ENCODE measurements at places on chromosomes 5 and 9.

DNA sequence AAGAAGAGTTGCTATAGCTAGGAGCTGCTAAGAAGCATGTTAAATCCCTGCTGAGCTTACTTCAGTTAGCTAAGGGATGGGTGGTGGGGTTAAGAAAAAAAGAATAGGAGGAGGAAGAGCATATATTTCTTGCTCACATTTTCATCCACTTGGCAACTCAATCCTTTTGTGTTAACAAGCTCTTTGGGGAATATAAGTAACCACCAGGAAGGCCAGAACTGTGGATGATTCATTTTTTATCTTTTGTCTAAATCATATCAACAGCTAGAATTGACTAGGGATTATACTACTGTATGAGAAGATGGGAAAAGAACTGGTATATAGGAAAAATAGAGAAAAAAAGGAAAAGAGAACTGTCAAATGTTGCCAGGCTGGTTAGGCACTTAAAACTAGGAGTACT is 555.3 kb upstream of the ARRDC3 start:
- no peak for DNase-seq

GRCh38 chr5:45017568-45017967 is 208.8 kb downstream of the MRPS30 start:
- no peak for DNase-seq

DNA sequence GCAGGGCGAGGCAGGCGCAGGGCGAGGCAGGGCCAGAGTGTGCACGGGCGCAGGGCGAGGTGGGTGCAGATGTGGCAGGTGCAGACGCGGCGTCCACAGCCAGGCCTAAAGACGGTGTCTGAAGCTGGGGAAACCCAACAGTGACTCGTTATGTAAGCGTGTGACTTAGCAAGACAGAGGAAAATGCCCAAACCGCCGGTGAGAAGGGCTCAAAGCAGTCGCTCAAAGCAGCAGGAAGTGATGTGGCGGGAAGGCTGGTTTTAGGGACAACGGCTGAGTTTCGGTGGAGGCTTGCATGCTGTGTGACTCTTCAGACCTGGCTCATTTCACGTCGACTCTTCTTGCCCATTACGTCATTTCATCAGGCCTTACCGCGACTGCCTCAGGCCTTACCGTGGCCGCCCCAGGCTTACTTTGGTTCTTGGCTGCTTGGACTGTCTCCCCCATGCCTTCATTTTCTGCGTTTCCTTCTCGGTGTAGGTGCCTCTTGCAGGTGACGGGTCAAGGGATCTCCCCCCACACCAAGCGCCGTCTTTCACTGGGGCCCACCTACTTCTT is 50.5 kb upstream of the EXOC3 start:
- DNase-seq, result peak; percentile 54

DNA sequence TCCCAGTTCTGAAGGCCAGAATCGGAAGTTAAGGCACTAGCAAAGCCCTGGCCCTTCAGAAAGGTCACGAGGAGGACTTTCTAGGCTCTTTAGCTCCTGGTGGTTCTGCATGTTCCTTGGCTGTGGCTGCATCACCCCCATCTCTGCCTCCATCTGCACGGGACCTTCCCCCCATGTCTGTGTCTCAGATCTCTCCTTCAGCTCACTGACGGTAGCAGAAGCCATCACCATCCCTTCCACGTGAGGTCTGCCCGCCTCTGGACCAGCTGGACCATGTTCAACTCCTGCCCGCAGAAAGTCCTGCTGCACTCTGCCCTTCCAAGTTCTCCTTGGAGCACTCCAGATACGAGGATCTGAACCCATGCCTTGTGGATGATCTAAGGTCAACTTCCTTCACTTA is 242.9 kb upstream of the IRX1 start:
- DNase-seq, result no peak

- no peak for DNase-seq
Measured at GRCh38 chr9:114285166-114285867, 37.6 kb upstream of the ORM1 start.

GRCh38 chr5:44511596-44511995 is 122.4 kb upstream of the FGF10 start:
- no peak for DNase-seq

DNA sequence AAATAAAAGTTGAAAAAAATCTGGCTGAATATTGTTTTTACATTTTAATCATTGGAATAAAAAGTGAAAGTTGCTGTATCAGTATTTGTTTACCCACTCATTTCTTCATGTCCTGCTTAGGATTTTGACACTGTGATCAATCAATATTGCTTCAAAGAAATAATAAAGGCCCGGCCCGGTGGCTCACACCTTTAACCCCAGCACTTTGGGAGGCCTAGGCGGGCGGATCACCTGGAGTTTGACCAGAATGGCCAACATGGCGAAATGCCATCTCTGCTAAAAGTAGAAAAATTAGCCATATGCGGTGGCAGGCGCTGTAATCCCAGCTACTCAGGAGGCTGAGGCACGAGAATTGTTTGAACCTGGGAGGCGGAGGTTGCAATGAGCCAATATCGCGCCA is 93.7 kb upstream of the CTNND2 start:
- DNase-seq, result no peak

DNA sequence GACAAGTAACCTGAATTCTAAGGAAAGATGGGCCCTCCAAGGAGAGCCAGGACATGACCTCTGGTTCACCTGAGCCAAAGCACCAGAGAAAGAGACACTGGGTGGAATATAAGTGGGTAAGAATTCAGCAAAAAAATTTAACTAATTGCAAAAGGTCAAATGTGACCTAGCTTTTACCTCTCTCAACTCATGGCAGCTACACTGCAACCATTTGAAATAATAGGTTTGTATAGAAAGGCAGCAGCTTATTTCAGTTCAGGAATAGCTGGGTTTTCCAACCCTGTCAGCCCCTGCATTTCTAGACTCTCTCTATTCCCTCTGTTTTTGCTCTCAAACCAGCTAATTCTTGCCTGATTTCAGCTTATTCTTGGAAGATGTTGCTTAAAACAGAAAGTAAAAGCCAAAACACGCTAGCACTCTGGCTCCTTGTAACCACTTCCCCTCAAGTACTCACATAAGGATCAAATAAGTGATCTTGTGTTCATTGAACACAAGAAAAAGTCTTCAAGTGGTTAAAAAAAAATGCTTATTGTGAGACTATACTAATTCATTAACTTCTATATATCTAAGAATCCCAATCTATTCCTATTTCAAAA is 101.1 kb upstream of the NR4A3 start:
- DNase-seq, result no peak

DNA sequence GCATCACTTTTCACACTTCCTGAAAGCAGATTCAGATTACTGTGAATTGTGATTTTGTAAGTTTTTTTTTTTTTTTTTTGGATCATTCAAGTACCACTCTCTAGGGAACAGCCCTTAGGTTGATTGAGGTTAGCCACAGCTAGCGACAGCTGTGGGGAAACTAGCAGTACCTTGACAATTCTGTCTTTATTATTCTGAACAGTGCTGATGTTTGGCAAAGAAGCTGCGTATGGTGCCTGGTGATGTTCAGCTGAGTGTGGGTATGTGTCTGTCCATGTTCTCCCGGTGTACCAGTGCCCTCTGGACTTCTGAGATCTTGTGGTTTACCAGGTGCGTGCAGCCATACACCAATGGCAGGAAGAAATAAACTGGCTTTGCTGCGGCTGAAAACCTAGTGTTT is 117.3 kb upstream of the PLPPR1 start:
- DNase-seq, result no peak

GRCh38 chr5:68116868-68117411 is 98.6 kb upstream of the PIK3R1 start:
- DNase-seq, result no peak

- no peak for DNase-seq
Measured at GRCh38 chr5:4374866-4375265, 765.3 kb upstream of the ADAMTS16 start.

DNA sequence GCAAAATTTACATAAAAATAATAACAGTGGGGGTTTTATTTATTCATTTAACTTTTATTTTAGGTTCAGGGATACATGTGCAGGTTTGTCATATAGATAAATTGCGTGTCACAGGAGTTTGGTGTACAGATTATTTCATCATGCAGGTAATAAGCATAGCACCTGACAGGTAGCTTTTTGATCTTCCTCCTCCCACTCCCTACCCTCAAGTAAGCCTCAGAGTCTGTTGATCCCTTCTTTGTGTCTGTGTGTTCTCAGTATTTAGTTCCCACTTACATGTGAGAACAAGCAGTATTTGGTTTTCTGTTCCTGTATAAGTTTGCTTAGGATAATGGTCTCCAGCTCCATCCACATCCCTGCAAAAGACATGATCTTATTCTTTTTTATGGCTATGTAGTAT is 240.3 kb downstream of the KIAA0825 start:
- no peak for DNase-seq

DNA sequence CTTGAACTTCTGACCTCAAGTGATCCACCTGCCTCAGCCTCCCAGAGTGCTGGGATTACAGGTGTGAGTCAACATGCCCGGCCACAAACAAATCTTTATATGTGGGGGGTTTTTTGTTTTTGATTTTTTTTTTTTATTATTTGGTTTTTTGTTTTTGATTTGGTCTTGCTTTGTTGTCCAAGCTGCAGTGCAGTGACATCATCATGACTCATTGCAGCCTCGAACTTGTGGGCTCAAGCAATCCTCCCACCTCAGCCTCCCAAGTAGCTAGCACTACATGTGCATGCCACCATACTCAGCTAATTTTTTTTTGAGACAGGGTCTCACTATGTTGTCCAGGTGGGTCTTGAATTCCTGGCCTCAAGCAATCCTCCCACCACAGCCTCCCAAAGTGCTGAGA is 42.4 kb downstream of the ALDH7A1 start:
- no peak for DNase-seq

DNA sequence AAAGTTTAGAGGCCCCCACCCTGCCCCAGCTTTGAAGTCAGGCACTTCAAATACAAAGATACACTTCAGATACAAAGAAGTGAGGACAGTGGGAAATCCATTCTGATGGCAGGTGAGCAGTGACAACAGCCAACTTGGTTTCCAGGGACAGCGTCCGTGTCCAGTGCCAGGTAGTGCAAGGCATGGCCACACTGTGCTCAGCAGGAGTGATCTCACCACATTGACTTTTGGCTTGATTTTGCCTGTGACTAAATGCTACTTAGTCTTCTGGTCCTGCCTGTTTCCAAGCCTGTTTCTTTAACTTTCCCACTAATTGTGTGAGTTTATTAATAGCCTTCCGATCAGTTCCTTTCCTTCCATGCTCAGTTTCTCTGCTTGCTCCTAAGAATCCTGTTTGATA is 72.6 kb upstream of the PALM2AKAP2 start:
- no peak for DNase-seq

DNA sequence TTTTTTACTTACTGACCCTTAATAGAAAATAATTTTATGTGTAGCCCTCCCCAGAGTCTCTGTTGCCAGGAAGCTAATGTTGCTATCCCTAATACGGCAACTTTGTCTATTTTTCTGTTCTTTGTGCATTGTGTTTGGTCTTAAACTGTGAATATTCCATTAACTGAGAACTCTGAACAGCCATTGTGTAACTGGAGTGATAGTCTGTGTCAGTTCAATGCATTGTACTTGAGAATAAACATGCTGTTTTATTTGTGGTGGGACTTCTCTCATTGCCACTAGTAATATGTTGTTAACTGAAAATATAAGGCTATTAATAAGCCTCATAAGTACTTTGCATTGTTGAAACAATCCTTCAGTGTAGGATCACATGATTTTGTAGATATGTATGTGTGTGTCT is 278.3 kb upstream of the DMRT1 start:
- DNase-seq, result no peak

DNA sequence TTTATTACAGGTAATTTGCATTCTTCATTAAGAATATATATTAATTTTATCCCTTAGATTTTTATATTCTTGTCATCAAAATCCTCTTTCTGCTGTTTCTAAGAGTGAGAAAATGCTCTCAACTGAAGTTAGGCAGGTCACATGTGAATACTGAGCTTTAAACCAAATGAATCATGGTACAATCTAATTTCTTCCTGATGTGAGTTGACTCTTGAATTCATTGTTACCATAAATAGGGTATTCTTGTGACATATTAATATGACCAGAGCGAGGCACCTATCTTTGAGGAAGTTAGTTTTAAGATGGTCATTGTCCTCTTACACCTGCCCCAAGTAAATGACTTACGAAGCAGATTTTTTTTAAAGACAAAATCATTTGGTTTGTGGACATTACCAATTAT is 17.4 kb downstream of the C9orf85 start:
- DNase-seq, result no peak

GRCh38 chr9:91923145-91923544 is 26.9 kb downstream of the ROR2 start:
- no peak for DNase-seq

DNA sequence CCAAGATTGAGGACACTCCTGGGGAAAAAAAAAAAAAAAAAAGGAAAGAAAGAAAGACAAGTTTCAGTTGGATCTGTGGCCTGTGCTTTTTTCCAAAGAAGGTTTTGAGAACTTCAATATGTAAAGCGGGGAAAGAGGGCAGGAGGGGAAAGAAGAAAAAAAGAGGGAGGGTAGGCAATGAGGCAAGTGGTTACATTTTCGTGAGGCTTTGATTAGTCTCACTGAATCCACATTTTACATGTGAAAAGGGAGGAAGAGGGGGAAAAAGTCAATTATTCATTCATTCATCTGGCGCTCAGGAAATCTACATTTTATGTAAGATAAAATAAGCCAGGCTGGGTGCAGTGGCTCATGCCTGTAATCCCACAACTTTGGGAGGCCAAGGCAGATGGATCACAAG is 315.2 kb upstream of the PAPPA start:
- no peak for DNase-seq

GRCh38 chr5:124203303-124203702 is 543.1 kb downstream of the ZNF608 start:
- DNase-seq, result no peak

DNA sequence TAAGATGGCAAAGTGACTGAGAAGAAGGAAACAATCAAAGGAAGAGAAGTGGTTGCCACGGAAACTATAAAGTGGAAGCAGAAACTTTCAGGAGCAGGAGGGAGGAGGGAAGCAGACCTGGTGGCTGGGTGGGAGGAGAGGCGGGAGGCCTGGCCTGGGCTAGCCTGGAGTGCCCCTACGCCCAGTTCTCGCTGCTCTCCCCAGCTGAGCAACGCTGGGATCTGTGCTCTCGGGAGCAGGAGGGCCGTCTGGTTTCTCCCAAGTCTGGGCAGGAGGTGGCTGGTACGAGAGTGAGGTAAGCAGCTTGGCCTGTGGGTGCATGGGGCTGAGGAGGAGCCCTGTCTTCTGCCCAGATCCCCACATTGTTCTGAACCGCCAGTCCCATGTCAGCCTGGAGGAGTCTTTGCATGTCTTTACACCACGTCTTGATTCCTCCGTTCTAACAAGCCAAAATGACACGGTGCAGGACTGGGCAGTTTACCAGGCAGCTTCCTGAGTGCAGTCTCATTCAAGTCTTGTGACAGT is 15.0 kb upstream of the DAB2IP start:
- no peak for DNase-seq

DNA sequence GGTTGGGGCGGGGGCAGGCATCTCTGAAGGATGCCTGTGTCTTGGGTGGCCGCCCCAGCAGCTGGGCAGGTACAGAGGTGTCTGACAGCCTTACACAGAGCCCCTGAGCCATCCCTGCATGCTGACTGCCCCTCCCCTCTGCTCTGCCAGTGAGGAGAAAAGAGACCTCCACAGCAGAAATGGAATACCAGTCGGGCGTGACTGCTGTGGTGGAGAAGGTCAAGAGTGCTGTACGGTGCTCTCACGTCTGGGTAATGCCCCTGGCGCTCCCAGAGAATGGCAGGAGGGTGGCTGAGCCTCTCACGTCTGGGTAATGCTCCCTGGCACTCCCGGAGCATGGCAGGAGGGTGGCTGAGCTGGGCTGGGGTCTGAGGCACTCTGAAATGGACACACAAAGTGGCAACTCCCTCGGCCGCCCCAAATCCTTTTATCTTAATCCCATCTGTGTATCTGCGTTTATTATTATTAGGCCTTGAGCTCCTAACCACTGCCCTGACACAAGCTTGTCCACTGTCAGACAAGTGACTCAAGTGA is 2.5 kb upstream of the RABL6 start:
- no peak for DNase-seq

GRCh38 chr5:97508864-97509263 is 325.8 kb upstream of the RIOK2 start:
- no peak for DNase-seq
